Naive B cell (primary cell): ENCODE measurements at places on chromosomes 7 and 10.
A peak's percentile ranks its signal among the peaks of the same experiment; 100 is the strongest.

DNA sequence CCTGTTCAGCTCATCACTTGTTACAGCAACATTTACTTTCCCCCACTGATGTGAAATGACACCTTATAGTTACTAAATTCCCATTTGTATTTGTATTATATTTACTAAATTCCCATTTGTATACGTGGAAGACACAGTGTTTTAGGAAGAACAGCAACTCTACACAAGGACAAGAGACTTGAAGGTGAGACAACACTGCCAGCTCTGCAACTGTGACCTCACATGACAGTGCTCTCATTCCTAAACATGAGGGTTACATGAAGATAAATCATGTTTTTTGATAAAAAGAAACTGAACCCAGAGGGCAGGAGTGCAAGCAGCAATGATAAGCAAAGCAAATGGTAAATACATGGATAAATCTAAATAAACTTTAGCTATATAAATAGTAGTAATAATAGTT lies 60.3 kb downstream of the ATAD1 start:
- no peaks in the 10 kb centered on the region for H3K27me3 ChIP-seq
- no peaks in the 10 kb centered on the region for H3K36me3 ChIP-seq
- H3K4me3 ChIP-seq: no peak overlapping the region
- DNase-seq: no peak

DNA sequence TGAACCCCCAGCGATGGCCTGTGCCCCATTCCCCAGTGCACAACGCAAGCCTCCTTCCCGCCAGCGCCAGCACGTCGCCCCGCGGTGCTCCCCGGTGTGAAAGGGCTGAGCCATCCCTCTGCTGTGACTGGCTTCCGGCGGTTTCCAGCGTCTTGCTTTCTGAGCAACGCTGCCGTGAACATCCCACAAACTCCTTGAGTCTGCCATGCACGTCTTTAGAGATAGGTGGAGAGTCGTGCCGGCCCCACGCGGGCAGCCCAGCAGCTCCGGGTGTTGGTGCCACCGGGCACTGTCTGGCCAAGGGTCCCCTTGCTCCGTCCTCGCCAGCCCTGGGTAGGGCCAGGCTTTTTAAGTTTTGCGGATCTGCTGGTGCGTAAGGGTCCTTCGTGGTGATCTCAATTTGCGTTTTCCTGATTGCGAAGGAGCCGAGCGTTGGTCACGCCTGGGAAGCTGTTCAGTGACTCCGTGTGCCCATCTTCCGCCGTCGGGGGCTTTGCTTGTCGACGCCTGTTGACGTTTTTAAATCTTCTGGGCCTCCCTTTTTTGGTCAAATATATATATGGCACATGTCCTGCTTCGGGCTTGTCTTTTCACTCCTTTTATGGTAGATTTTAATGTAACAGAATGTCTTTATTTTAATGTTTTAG lies 70.6 kb downstream of the FOXL3 start:
- peaks cover 10% of the 10 kb centered on the region for H3K27me3 ChIP-seq
- peaks cover 8% of the 10 kb centered on the region for H3K36me3 ChIP-seq
- no peak overlapping the region for H3K27ac ChIP-seq
- DNase-seq: no peak
- H3K4me3 ChIP-seq: peak overlapping the region; percentile 72
- peaks cover 36% of the 10 kb centered on the region for H3K4me1 ChIP-seq

- no peak overlapping the region for H3K4me3 ChIP-seq
- DNase-seq: no peak
- H3K4me1 ChIP-seq: no peaks in the 10 kb centered on the region
- H3K27me3 ChIP-seq: peaks cover 27% of the 10 kb centered on the region
- no peaks in the 10 kb centered on the region for H3K36me3 ChIP-seq
These were observed 115.9 kb upstream of the EEPD1 start for GRCh38 chr7:36037121-36037662.

- peaks cover 31% of the 10 kb centered on the region for H3K27me3 ChIP-seq
- H3K4me1 ChIP-seq: no peaks in the 10 kb centered on the region
- H3K4me3 ChIP-seq: no peak overlapping the region
- no peak for DNase-seq
These were observed 60.2 kb downstream of the DNAJB9 start for GRCh38 chr7:108629651-108630400.

GRCh38 chr7:33882040-33882837 lies 23.1 kb upstream of the BMPER start:
- H3K4me1 ChIP-seq: no peaks in the 10 kb centered on the region
- H3K36me3 ChIP-seq: no peaks in the 10 kb centered on the region
- peaks cover 23% of the 10 kb centered on the region for H3K27me3 ChIP-seq
- DNase-seq: no peak
- no peak overlapping the region for H3K27ac ChIP-seq
- H3K4me3 ChIP-seq: no peak overlapping the region

DNA sequence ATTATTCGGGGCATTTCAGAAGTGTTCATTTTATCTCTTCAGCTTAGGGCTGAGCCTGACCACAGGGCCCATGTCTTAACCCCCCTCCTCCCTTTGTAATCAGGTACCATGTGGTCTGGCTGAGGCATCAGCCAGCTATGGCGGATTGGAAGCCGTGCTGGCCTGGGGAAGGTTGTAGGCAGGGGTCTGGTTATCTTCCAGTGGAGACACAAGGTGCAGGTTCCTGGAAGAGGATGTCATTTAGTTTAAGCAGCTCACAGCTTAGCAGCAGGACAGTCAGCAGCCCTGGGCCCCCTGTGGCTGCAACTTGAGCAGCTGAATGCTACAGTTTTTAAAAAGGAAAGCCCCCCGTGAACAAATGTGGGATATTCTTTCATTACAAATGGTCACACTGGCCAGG lies 22.1 kb downstream of the BAG3 start:
- peaks cover 7% of the 10 kb centered on the region for H3K36me3 ChIP-seq
- no peaks in the 10 kb centered on the region for H3K27me3 ChIP-seq
- no peak overlapping the region for H3K27ac ChIP-seq

DNA sequence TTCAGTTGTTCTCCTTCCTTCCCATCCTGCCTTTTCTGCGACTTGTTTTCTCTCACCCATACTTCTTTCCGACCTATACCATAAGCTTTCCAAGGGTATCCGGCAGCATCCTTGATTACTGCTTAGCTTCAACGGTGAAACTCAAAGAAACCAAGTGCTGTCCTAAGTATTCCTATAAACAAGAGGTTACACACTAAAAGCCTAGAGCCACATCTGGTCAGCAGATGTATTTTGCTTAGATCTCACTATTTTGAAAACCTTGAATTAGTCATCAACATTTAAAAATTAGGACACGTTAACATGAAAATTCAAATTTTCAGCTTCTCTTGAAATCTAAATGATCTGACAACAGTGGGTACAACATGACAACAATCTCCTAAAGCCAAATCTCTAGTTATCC lies 20.0 kb downstream of the ARHGAP21 start:
- DNase-seq: no peak
- H3K4me1 ChIP-seq: no peaks in the 10 kb centered on the region
- no peaks in the 10 kb centered on the region for H3K36me3 ChIP-seq
- H3K4me3 ChIP-seq: no peak overlapping the region

- H3K4me1 ChIP-seq: peaks cover 19% of the 10 kb centered on the region
- no peaks in the 10 kb centered on the region for H3K36me3 ChIP-seq
- peak overlapping the region; percentile 70 for H3K27ac ChIP-seq
- no peaks in the 10 kb centered on the region for H3K27me3 ChIP-seq
These were observed 8.0 kb downstream of the SUFU start for GRCh38 chr10:102511583-102512274.

- DNase-seq: no peak
- no peak overlapping the region for H3K27ac ChIP-seq
- no peaks in the 10 kb centered on the region for H3K27me3 ChIP-seq
- H3K4me1 ChIP-seq: no peaks in the 10 kb centered on the region
These were observed 396.6 kb downstream of the DGKB start for GRCh38 chr7:14505906-14506305.

DNA sequence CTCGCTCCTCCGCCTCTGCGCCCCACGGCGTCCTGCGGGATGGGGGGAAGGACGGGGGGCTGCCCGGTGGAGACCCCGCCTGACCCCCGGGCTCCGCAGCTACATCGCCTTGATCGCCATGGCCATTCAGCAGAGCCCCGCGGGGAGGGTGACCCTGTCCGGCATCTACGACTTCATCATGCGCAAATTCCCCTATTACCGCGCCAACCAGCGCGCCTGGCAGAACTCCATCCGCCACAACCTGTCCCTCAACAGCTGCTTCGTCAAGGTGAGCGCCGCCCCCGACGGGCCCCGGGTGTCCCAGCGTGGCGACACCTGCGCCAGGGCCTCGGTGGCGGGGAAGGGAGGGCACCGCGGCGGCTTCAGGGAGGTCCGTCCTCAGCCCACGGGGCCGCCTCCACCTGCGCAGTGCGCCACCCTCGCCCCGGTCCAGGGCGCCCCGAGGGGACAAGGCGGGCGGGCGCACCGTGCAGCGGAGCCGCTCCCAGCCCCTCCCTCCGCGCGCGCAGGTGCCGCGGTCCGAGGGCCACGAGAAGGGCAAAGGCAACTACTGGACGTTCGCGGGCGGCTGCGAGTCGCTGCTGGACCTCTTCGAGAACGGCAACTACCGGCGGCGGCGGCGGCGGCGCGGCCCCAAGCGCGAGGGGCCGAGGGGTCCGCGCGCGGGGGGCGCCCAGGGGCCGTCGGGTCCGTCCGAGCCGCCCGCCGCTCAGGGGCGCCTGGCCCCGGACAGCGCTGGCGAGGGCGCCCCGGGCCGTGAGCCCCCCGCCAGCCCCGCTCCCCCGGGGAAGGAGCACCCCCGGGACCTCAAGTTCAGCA lies 793 bp downstream of the FOXL3 start:
- H3K36me3 ChIP-seq: no peaks in the 10 kb centered on the region
- DNase-seq: no peak
- no peak overlapping the region for H3K27ac ChIP-seq

DNA sequence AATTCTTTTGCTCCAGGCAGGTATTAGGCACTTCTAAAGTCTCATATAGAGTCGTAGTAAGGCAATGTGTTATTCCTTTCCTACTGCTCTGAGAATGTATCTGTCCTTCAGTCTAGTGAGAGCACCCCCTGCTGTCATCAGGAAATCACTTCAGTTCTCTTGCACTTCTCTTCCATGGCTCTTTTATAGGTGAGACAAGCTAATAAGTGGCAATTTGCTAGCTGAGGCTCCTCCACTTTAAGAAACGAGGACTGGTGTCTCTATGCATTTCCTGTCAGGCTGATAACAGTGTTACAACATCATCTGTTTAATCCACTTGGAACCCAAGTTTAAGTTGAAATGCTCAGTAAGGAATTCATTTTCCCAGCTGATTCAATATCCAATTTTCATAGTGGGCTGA lies 350.6 kb downstream of the TFEC start:
- no peaks in the 10 kb centered on the region for H3K27me3 ChIP-seq
- no peak overlapping the region for H3K27ac ChIP-seq
- H3K4me3 ChIP-seq: no peak overlapping the region
- no peaks in the 10 kb centered on the region for H3K4me1 ChIP-seq

- no peaks in the 10 kb centered on the region for H3K4me1 ChIP-seq
- no peak overlapping the region for H3K4me3 ChIP-seq
- H3K27me3 ChIP-seq: no peaks in the 10 kb centered on the region
- H3K36me3 ChIP-seq: no peaks in the 10 kb centered on the region
- H3K27ac ChIP-seq: no peak overlapping the region
These were observed 64.6 kb downstream of the TFEC start for GRCh38 chr7:115965796-115966475.

DNA sequence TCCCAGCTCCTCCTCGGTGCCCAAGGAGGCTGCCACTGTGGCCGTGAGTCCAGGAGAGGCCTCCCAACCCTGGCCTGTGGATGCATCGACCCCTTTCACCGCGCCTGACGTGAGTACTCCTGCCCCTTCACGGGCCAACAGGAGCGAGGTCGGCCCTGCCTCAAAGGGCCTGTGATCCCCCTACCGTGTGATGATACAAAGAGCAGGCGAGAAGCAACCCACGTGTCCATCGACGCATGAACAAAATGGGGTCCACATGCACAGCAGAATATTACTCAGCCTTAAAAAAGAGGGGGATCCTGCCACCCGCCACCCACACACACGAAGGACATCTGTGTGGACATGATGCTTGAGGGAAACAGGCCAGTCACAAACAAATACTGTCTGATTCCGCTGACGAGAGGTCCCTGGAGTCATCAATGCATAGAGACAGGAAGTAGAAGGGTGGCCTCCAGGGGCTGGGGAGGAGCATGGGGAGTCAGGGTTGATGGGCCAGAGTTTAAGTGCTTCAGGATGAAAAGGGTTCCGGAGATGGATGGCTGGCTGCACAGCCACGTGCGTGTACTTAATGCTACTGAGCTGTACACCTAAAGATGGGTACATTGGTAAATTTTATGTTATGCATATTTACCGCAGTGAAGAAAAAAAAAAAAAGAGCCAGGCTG lies 151.9 kb downstream of the PRKAG2 start:
- DNase-seq: peak; percentile 13
- no peaks in the 10 kb centered on the region for H3K27me3 ChIP-seq
- H3K36me3 ChIP-seq: no peaks in the 10 kb centered on the region

- H3K4me1 ChIP-seq: peaks cover 75% of the 10 kb centered on the region
- H3K4me3 ChIP-seq: peak within 1 kb of the TSS; percentile 77
- H3K27me3 ChIP-seq: peaks cover 85% of the 10 kb centered on the region
These were observed at the start of gene NKX2-3 for GRCh38 chr10:99532687-99533495. TSS of gene NKX2-3 (plus strand) at chr10:99532942. CDS start at chr10:99533132, 190 bp downstream.

DNA sequence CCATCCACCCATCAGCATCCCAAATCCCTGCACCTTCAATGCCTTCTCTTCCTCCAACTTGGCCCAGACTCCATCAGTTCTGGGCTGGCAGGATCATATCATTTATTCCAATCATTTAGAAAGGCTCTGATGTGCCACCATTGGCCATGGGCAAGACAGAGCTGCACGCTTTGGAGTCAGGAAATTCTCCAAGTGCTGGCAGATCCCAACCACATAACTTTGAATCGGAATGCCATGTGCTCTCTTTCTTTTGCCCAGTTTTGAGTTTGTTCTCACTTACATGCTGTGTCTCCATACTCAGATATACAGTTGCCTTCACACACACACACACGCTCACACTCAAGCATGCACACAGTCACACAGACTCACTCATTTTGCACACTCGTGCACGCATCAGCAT lies 85.7 kb upstream of the GHITM start:
- H3K27me3 ChIP-seq: no peaks in the 10 kb centered on the region
- no peaks in the 10 kb centered on the region for H3K4me1 ChIP-seq
- DNase-seq: no peak
- no peaks in the 10 kb centered on the region for H3K36me3 ChIP-seq
- no peak overlapping the region for H3K27ac ChIP-seq

GRCh38 chr10:101560298-101561067 lies 27.6 kb downstream of the POLL start:
- peaks cover 4% of the 10 kb centered on the region for H3K27me3 ChIP-seq
- no peaks in the 10 kb centered on the region for H3K36me3 ChIP-seq
- H3K27ac ChIP-seq: no peak overlapping the region
- no peaks in the 10 kb centered on the region for H3K4me1 ChIP-seq
- H3K4me3 ChIP-seq: no peak overlapping the region

DNA sequence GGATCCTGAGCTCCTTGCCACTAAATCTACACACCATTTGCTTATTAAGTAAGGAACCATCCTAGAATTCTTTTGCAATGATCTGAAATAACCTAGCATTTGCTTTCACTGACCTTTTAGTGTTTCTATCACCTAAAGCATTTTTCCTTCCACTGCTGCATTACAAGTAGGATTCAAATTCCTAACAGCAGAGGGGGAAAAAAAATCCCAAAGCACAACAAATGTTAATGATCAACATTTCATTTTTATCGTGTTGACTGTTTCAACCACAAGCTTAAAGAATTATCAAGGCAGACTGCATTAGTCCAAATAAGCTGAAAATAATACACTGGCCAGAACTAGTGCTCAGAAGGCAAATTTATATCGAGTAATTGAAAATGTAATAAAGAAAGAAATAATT lies 174.7 kb upstream of the TCF7L2 start:
- peaks cover 16% of the 10 kb centered on the region for H3K36me3 ChIP-seq
- no peaks in the 10 kb centered on the region for H3K4me1 ChIP-seq
- H3K27me3 ChIP-seq: no peaks in the 10 kb centered on the region
- no peak for DNase-seq

- no peaks in the 10 kb centered on the region for H3K27me3 ChIP-seq
- peak overlapping the region; percentile 99 for H3K27ac ChIP-seq
- H3K4me3 ChIP-seq: peak overlapping the region; percentile 84
- H3K4me1 ChIP-seq: peaks cover 56% of the 10 kb centered on the region
These were observed 8.1 kb downstream of the IL2RA start for GRCh38 chr10:6053816-6054631.
